ENCODE measurements at places on chromosomes 7 and 10.

DNA sequence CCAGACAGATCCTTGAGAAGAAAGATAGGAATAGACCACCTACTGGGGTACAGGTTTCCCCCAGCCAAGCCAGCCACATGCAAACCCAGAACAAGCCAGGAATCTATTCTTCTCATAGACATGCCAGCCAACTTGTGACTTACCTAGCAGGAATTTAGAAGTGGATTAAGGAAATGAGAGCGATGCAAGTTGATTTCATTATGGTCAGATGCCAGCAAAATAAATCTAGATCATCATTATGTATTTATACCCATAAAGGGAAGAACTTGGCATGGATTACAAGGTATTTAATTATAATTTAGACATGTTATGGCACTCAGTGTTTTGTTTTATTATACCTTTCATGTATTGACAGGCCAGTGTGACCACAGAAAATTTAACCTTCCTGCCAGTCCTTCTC lies 32.8 kb downstream of the SLC35G1 start:
- peak; percentile 13 for DNase-seq

DNA sequence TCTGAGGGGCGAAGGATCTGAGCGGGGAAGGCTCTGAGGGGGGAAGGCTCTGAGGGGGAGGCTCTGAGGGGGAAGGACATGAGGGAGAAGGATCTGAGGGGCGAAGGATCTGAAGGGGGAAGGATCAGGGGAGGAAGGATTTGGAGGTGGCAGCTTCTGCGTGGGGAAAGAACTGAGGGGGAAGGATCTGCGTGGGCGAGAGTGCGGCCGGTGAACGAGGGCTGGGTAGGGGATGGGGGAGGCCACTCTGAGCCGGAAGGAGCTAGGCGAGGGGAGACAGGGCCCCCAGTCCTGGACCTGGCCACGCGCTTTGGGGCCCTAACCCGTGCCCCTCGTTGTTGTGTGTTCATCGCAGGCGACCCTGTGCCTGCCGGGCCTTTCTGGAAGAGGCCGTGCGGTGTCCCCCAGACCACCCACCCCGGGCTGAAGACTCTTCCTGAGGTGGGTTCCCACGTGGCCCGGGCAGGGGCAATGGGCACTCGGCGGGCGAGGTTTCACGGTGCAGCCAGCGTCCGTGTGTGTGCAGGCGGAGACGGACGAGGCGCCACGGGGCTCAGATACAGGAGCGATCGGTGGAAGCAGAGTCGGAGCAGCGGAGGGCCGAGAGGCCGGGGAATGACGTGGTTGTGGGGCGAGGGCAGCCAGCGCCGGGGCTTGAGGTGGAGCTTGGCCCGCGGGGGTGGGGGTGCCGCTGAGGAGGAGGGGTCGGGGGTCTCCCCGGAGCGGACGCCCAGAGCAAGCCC lies 2.0 kb downstream of the CALY start:
- no peak for DNase-seq

DNA sequence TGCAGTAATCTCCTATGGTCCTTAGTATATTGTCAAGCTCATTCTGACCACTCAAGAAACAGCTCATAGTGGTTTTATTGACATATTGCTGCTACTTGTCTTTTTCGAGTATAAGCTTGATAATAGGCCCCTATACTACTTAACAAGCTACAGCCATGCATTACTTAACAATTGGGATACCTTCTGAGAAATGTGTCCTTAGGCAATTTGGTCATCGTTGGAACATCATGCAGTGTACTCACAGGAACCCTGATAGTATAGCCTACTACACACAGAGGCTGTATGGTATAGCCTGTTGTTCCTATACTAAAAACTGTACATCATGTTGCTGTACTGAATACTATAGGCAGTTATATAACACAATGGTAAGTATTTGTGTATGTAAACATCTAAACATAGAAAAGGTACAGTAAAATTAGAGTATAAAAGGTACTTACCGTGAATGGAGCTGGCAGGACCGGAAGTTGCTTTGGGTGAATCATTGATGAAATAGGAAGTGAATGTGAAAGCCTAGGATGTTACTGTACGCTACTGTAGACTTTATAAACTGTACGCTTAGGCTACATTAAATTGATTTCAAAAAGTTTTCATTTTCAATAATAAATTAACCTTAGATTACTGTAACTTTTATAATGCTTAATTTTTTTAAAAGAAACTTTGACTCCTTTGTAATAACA lies 160.9 kb downstream of the LRRC4 start:
- no peak for DNase-seq

- DNase-seq = no peak
Measured at GRCh38 chr7:54330216-54330800, 211.9 kb upstream of the VSTM2A start.

- peak; percentile 53 for DNase-seq
Measured at GRCh38 chr10:93595378-93596161, 5.5 kb downstream of the RBP4 start.

DNA sequence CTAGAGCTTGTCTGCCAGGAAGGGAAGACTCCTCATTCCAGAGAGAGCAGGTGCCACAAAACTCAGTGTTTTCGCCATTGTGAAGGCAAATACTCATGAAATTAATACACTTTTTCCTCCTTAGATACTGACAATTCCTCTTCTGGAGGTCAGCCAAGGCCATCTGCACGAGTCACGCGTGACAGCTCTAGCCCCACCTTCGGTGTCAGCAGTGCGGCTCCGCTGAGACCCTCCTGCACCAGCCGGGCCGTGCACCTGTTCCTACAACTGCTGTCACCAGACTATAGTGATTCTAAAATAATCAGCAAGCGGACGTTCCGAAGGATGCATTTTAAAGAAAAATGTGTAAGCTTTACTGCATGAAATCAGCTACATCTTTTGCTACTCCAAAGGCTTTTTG lies 127.7 kb downstream of the DIP2C start:
- no peak for DNase-seq

GRCh38 chr10:42954766-42955492 lies 121.9 kb upstream of the RET start:
- no peak for DNase-seq

DNA sequence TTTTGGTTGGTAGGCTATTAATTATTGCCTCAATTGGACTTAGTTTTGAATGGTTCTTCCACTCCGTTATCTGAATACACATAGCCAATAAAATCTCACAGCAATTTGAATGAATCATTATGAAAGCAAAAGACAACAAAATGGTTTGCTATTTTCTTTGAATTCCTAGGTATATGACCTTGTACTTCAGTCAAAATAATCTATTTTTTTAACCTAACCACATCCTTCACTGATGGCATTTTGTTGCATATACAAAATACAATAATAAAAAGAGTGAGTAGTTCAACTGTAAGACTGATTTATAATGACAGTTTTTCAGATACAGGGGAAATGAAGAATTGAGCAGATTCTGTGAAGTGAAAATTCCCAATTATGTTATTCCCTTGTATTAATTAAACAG lies 433.1 kb downstream of the HTR7 start:
- peak; percentile 73 for DNase-seq

GRCh38 chr10:96334616-96335526 lies 23.9 kb downstream of the OPALIN start:
- DNase-seq = peak; percentile 35

- DNase-seq = no peak
Measured at GRCh38 chr7:23249486-23249885, 2.9 kb downstream of the GPNMB start.

DNA sequence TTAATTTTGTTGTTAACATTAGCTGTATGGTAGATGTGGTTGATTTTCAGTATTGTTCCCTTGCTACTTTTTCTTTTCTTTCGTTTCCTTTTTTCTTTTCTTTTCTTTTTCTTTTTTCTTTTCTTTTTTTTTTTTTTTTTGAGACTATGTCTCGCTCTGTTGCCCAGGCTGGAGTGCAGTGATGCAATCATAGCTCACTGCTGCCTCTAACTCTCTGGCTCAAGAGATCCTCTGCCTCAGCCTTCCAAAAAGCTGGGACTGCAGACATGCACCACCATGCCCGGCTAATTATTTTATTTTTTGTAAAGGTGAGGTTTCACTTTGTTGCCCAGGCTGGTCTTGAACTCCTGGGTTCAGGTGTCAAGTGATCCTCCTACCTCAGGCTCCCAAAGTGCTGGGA lies 14.4 kb downstream of the SLC26A3 start:
- no peak for DNase-seq

Data from fibroblast of skin of back (primary cell).